ENCODE measurements at places on chromosomes 2 and 18. TPM values are rescaled to one million over a fixed set of nuclear protein-coding genes. Genes with fewer than 3 reads are reported as not detected.

DNA sequence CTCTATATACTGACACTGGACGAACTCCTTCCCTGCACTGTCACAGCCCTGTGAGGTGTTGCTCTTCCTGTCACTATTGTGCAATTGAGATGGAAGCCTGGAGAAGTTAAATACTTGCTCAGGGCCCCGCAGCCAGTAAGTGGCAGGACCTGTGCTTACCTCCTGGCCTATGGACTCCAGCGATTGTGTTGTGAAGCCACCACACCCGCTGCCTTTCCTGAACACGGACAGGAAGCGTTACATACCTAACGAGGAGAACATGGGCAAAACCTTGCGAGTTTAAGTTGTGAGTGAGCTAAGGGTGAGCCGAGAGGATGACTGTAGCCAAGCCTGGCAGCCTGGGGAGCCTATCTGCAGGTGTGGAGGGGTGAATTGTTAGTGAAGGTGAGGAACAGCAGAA lies 26.1 kb downstream of the RAB31 start:
- no peak for DNase-seq

DNA sequence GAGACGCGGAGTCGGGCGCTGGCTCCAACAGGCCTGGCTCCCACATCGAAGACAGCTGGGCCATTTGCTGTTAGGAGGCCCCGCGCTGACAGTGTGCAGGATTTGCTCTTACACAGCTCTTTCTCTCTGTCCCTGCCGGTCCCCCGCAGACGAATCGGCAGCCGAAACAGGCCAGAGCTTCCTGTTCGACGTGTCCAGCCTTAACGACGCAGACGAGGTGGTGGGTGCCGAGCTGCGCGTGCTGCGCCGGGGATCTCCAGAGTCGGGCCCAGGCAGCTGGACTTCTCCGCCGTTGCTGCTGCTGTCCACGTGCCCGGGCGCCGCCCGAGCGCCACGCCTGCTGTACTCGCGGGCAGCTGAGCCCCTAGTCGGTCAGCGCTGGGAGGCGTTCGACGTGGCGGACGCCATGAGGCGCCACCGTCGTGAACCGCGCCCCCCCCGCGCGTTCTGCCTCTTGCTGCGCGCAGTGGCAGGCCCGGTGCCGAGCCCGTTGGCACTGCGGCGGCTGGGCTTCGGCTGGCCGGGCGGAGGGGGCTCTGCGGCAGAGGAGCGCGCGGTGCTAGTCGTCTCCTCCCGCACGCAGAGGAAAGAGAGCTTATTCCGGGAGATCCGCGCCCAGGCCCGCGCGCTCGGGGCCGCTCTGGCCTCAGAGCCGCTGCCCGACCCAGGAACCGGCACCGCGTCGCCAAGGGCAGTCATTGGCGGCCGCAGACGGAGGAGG lies 3.5 kb downstream of the GDF7 start:
- no peak for DNase-seq

- no peak for DNase-seq
Measured at GRCh38 chr2:25032901-25033300, 9.0 kb upstream of the EFR3B start.

- DNase-seq = no peak
Measured at GRCh38 chr18:77360315-77361190, 110.9 kb downstream of the GALR1 start.

DNA sequence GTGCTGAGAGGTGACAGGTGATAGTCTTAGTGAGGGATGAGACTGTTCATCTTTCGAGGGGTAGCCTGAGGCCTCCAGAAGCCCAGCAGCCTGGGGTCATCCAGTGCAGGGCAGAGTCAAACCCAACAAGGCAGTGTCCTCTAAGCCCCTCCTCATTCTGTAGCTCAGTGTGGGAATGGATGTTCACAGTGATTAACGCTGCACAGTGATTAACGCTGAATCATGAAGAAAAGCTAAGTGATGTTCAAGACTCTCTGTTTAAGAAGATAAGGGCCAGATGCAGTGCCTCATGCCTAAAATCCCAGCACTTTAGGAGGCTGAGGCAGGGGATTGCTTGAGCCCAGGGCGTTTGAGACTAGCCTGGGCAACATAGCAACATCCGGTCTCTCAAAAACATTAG lies 56.3 kb upstream of the LAPTM4A start:
- DNase-seq = no peak

DNA sequence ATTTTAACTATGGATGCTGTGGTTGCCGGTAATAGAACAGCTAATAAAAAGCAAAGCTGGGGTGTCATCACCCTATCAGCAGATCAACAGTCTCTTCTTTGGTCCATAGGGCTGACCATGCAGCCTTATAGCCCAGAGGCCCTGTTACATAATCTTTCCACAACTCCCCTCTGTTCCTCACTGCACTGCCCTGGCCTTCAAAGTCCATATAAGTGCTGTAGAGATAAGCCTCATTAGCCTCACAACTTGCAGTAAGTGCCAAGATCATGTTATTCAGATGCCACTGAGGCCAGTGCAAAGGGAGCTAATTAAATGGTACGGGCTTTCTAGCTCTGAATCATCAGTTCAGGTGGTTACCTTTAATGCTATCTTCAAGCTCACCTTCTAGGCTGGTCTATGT lies 89.7 kb upstream of the CXCR4 start:
- no peak for DNase-seq

DNA sequence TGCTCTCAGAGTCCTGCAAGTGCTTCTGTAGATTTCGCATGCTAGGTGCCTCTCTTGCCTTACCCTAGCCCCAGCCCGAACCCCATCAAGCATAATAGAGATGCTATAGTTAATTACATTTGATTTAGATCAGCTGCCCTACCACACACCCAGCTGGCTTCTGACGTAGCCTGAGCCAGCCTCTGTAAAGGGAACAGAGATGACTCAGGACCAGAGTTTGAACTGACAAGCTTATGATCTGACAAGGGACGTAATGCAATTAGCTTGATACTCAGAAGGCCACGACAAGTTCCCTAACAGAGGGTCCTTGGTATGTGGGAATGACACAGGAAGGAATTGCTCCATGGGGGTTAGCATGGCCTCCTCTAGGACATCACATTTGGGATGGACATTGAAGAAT lies 126.6 kb downstream of the LRATD1 start:
- no peak for DNase-seq

DNA sequence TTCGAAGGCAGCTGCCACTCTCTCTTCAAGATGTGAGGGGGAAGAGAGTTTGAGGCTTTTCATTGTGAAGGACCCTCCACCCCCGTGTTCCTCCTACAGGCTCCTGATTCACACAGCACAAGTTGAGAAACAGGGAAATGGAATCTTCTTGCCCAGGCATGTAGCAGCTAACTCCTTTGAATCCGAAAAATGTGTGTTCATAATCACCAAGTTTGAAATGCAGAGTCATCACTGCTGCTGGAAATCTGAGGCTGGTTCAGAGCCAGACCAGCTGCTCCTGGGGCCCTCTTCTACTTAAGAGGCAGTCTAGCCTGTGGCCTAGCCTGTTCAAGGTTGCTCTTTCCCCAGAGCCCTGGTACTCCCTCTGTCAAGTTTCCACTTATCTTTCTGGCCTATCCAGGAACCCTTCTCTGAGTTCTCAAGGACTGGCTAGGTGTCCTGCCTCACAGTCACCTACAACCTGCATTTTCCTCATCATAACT lies 166.4 kb downstream of the TMEM247 start:
- no peak for DNase-seq

The PROM2 gene
- polyA plus RNA-seq = 24.9 TPM

The EDAR gene
- polyA plus RNA-seq = 3.1 TPM

- DNase-seq = no peak
Measured at GRCh38 chr2:99389371-99389770, 52.2 kb downstream of the EIF5B start.

DNA sequence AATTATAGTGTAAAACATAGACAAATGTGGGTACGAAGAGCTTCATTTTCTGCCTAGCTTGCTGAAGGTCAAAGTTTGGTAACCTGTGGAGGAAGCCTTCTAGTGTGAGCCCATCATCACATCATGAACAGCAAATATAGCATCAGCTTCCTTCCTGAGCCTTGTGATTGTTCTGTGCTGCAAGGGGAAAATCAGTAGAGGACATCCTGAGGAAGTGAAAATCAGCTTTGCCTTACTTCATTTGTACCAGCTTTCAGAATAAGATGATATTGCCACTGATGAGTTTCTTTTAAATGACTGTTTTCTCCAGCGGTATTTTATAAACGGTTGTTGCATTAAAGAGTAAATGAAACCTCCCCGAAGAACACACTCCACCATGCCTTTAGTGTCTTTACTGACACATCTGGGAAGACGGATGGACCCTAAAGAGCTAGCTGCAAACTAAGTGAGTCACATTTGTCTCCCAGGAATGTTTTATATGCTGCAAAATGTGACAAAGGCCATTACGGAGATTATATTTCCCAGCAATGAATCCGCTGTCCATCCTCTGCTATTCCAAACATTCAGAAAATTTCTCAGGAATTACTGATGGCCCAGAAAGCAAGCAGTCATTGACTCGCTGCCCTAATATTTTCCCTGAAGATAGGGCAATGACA lies 1272.8 kb downstream of the SUCLG1 start:
- no peak for DNase-seq

The CROCC2 gene
- polyA plus RNA-seq = 0.05 TPM

DNA sequence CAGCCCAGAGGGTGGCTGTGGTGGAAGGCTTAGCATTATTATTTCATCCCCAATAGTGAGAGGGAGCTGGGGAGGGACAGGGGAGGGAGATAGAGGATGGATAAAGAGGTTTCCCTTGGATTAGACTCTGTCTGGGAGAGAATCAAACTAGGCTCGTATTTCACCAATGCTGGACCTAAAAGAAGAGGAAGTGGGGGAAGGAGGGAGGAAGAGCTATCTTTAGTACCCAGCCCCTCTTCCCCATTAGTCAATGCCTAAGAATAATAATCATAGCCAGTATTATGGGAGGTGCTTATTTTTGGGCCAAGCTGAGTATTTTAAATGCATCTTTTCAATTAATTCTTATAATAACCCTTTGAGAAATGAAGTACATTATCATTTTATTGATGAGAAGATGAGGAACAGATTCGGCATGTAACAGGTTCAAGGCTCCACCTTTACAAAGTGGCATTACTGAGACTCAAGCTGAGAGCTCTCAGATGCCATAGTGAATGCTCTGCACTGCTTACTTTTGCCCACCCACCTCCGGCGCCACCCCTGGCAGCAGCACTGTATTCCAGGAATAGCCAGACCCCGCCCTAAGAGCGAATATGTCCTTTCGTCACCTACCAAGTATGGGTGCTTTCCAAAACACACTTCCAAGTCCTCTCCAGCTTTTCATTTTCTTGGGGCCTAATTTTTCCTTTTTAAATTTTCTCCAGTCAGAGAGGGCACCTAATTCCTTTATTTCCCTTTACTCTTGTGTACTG lies 21.0 kb downstream of the PAX8 start:
- no peak for DNase-seq

The MORN2 gene
- 51.4 TPM for polyA plus RNA-seq

The CAPN14 gene
- polyA plus RNA-seq = 0.10 TPM

GRCh38 chr18:70418546-70419311 lies 129.9 kb downstream of the SOCS6 start:
- DNase-seq = no peak
